Bronchus fibroblast of lung (primary cell): ENCODE measurements at places on chromosomes 11 and 22. TPM values are rescaled to one million over a fixed set of nuclear protein-coding genes. Genes with fewer than 3 reads are reported as not detected.

The XKR3 gene
- total RNA-seq = not detected in 2 replicates

The CCDC157 gene
- 3.4 and 4.6 TPM in 2 replicates for total RNA-seq

The CCDC87 gene
- total RNA-seq = 0.15 TPM in 1 of 2 replicates, not detected in the other

The MAPK1 gene
- 40.9 and 49.6 TPM in 2 replicates for total RNA-seq

The C11orf42 gene
- total RNA-seq = not detected in 2 replicates

The MS4A15 gene
- not detected in 2 replicates for total RNA-seq

The OR2AT4 gene
- not detected in 2 replicates for total RNA-seq

The MUC5AC gene
- not detected in 2 replicates for total RNA-seq

The OR6A2 gene
- total RNA-seq = not detected in 2 replicates

The OR6T1 gene
- total RNA-seq = not detected in 2 replicates

The SLC37A4 gene
- total RNA-seq = 20.8 and 24.1 TPM in 2 replicates

The ASCL2 gene
- not detected in 2 replicates for total RNA-seq

The C11orf98 gene
- 128 and 158 TPM in 2 replicates for total RNA-seq

The OR51B4 gene
- total RNA-seq = not detected in 2 replicates

The GPR83 gene
- total RNA-seq = under 0.01 TPM in 1 of 2 replicates, not detected in the other

The SERHL2 gene
- total RNA-seq = 2.4 and 3.0 TPM in 2 replicates

The OR56A3 gene
- total RNA-seq = not detected in 2 replicates

The HORMAD2 gene
- not detected in 2 replicates for total RNA-seq

The RCOR2 gene
- total RNA-seq = 7.4 and 8.6 TPM in 2 replicates

The USP2 gene
- total RNA-seq = 0.15 and 0.84 TPM in 2 replicates

The MAJIN gene
- not detected in 2 replicates for total RNA-seq

The ZNF408 gene
- 7.0 and 8.4 TPM in 2 replicates for total RNA-seq

The KCTD14 gene
- total RNA-seq = 5.9 and 6.9 TPM in 2 replicates

The CYB5R3 gene
- total RNA-seq = 171 and 197 TPM in 2 replicates

The KDELR3 gene
- 98.7 and 105 TPM in 2 replicates for total RNA-seq

The ZC3H12C gene
- 6.4 and 10.9 TPM in 2 replicates for total RNA-seq

The UBE2L6 gene
- 35.1 and 41.9 TPM in 2 replicates for total RNA-seq

The TLCD5 gene
- total RNA-seq = 4.2 and 5.2 TPM in 2 replicates

The STX5 gene
- total RNA-seq = 43.2 and 45.8 TPM in 2 replicates

The BMAL1 gene
- 9.4 and 11.3 TPM in 2 replicates for total RNA-seq

The ZNF74 gene
- 8.8 and 8.9 TPM in 2 replicates for total RNA-seq

The F2 gene
- not detected in 2 replicates for total RNA-seq

The CNTN5 gene
- total RNA-seq = not detected in 2 replicates

The MEI1 gene
- total RNA-seq = 0.50 and 1.2 TPM in 2 replicates

The KCNE3 gene
- total RNA-seq = 0.45 and 1.2 TPM in 2 replicates

The KCNK7 gene
- 0.15 TPM in 1 of 2 replicates, not detected in the other for total RNA-seq

The SCGB1D4 gene
- not detected in 2 replicates for total RNA-seq

The EFCAB6 gene
- 0.50 and 0.74 TPM in 2 replicates for total RNA-seq

The ENTHD1 gene
- not detected in 2 replicates for total RNA-seq

The ABCC8 gene
- not detected in 2 replicates for total RNA-seq

The PTGDR2 gene
- total RNA-seq = 1.3 and 1.6 TPM in 2 replicates

The DERL3 gene
- 1.3 and 1.5 TPM in 2 replicates for total RNA-seq

The GAS2 gene
- 1.5 and 2.2 TPM in 2 replicates for total RNA-seq

The SPDYC gene
- not detected in 2 replicates for total RNA-seq

The HEPHL1 gene
- not detected in 2 replicates for total RNA-seq

The PGGHG gene
- 6.1 and 6.4 TPM in 2 replicates for total RNA-seq

The DEUP1 gene
- not detected in 2 replicates for total RNA-seq

The SELENOM gene
- total RNA-seq = 179 and 192 TPM in 2 replicates

The PACSIN2 gene
- total RNA-seq = 28.4 and 31.3 TPM in 2 replicates

The OR8B3 gene
- total RNA-seq = not detected in 2 replicates

The ACTN3 gene
- total RNA-seq = not detected in 2 replicates

The APOA4 gene
- not detected in 2 replicates for total RNA-seq

The ADAMTS8 gene
- total RNA-seq = not detected in 2 replicates

The SAA1 gene
- 0.74 TPM in 1 of 2 replicates, not detected in the other for total RNA-seq

The FIBP gene
- 228 and 231 TPM in 2 replicates for total RNA-seq

The ACRV1 gene
- total RNA-seq = not detected in 2 replicates

The ANO1 gene
- not detected in 2 replicates for total RNA-seq

The FOSL1 gene
- 108 and 111 TPM in 2 replicates for total RNA-seq

The OR51B2 gene
- not detected in 2 replicates for total RNA-seq
